Natural killer cell (primary cell): ENCODE measurements at places on chromosomes 13 and 19. TPM values are rescaled to one million over a fixed set of nuclear protein-coding genes. Genes with fewer than 3 reads are reported as not detected.

DNA sequence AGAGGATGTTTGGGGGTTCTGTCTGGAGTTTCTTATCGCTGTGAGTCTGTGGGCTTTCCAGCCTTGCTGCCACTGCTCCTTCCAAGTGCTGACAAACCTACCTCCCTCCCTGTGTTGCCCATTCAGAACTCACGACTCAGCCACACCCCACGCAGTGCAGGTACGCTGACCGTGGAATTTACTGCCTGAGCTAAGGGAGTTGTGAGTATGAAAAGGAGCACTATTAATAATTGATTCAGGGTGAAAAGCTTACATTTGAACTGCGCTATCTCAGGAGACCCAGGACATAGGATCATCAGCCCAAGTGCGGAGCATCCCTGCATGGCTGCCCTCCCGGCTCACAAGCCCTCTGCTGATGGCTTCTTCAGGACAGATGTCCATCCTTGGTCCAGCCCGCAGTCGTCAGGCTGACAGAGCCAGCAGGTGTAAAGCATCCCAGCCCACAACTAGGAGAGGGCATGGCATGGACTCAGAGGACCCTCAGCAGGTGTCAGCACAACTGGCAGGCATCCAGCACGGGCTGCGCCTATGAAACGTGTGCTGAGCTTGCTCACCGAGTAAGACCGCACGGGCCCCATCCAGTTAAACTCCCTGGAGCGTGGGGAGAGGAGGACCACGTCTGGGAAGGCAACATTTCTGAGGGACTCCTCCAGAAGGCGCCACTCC is 244.0 kb downstream of the COL4A1 start:
- no peak overlapping the region for H3K27ac ChIP-seq
- H3K27me3 ChIP-seq = no peaks in the 10 kb centered on the region
- H3K4me3 ChIP-seq = no peak overlapping the region
- H3K4me1 ChIP-seq = no peaks in the 10 kb centered on the region

The ZNF700 gene
- total RNA-seq = 25.1 TPM

DNA sequence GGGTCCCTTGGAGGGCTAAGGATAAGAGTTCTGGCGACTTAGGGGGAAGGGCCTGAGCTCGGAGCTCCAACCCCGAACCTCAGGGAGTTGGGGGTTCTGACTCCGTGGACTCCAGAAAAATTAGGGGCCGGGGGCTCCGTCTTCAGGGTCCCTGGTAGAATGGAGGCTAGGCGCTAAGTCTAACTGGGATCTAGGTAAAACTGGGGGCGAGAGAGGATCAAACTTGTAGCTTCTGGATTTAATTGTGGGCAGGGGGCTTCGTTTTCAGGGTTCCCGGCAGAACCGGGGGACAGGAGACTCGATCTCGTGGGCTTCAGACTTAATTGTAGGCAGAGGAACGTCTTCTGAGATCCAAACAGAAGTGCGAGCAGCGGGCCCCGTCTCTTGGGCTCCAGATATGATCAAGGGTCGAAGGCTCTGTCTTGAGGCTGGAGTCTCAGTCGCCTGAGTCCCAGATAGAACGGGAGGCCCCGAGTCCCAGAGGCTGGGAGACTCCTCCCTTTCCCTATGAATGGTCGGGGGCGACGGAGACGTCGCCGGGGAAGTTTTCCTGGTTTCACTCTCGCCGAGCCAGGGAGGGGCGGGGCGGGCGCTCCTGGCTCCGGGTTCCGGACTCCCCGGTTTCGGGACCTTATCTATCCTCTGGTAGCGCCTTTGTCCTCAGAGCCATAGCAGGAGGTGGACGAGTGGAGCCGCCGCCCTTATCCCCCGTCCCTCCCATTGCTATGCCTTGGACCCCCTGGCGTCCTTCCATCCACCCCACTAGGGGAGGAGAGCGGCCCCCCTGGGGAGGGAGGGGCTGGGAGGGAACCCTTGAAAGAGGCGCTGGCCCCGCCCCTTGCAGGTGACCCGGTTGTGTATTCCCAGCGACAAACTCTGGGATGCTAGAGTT is 1.3 kb downstream of the NECTIN2 start:
- H3K4me1 ChIP-seq = peaks cover 39% of the 10 kb centered on the region
- peaks cover 13% of the 10 kb centered on the region for H3K27me3 ChIP-seq
- no peak overlapping the region for H3K27ac ChIP-seq

The SLC15A1 gene
- total RNA-seq = not detected

DNA sequence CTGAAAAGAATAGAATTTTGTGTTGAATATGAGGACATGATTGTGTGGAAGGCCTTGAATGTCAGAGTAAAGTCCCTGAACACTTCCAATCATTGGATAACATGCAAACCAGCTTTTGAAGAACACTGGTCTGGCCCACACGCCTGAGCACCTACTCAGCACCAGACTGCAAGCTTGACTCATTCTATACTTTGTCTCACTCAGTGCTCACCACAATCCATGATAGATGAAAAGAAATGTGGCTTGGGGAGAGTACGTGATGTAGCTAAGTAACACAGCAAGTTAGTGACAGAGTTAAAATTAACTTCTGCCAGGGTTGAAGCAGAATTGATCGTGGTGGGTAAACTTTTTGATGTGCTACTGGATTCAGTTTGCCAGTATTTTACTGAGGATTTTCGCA is 12.0 kb downstream of the DLEU7 start:
- H3K4me1 ChIP-seq = no peaks in the 10 kb centered on the region
- no peak for DNase-seq
- H3K27ac ChIP-seq = no peak overlapping the region
- no peaks in the 10 kb centered on the region for H3K36me3 ChIP-seq
- H3K4me3 ChIP-seq = no peak overlapping the region
